Dorsolateral prefrontal cortex (tissue), 122 donors: ENCODE measurements at places on chromosomes 5 and 9.

GRCh38 chr5:120988491-120988890 is 524.4 kb downstream of the PRR16 start:
- DNase-seq, result no peak

- no peak for DNase-seq
These were observed 11.0 kb downstream of the CFAP95 start for GRCh38 chr9:69831611-69832010.

GRCh38 chr9:87963770-87964169 is 10.6 kb downstream of the CDK20 start:
- DNase-seq, result no peak

DNA sequence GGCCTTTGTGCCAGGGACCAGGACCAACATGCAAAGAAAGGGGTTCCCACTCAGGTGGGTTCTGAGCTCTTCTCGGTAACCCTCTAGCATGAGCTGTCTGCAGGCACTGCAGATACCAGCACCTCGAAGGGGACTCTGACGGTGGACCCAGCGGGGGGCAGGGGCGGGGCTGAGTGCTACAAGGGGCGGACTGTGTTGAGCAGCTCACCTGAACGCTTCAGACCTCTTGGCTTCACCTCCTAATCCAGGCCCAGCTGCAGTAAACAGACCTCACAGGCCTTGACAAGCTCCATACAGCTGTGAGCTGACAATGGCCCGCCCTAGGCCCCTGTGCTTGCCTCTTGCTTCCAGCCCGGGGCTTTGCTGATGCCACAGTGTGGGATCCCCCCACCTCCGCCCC is 48.4 kb downstream of the C9orf50 start:
- no peak for DNase-seq

GRCh38 chr5:1668141-1668721 is 131.4 kb downstream of the MRPL36 start:
- no peak for DNase-seq

GRCh38 chr9:86041311-86041741 is 58.0 kb downstream of the GOLM1 start:
- DNase-seq, result no peak

DNA sequence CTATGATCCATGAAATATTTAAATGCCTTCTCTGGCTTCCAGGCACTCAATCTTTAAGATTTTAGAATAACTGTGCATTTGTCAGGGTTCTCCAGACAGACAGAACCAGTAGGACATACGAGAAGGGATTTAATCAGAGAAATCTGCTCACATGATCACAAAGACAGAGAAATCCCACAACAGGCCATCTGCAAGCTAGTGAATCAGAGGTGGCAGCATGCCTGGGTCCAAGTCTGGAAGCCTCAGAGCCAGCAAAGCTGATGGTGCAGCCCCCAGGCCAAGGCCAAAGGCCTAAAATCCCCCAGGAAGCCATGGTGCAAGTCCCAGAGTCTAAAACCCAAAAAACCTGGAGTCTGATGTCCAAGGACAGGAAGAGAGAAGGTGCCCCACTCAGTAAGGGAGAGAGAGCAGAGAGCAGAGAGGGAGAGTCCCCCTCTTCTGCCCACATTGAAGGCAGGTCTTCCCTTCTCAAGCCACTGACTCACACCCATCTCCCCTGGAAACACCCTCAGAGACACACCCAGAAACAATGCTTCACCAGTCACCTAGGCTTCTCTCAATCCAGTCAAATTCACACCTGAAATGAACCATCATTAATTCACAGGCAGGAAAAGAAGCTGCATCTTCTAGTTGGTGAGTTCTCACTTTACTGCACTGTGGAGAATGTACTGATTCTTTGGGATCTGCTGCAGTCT is 48.7 kb downstream of the CAMSAP1 start:
- DNase-seq, result no peak

- no peak for DNase-seq
These were observed 81.2 kb upstream of the RANBP3L start for GRCh38 chr5:36382890-36383289.

- DNase-seq, result no peak
These were observed 372.0 kb downstream of the CDH9 start for GRCh38 chr5:26666371-26666770.

DNA sequence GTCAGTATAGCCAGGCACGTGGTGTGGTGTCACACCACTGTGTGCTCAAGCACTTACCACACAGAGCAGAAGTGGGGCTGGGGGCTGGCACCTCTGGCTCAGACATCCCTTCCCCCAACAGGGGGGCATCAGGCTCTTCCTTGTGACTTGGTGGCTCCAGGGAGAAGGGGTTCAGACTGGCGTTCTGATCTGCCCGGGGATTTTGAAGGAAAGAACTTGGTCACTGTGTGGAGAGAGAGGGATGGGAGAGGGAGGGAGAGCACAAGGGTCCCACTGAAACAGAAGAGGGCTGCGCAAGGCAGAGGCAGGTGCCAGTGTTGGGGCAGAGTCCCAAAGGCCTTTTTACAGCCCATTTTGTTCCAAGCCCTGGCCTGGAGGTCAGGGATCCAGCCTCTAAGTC is 109.7 kb upstream of the ALDH1B1 start:
- DNase-seq, result no peak

- no peak for DNase-seq
These were observed 754.3 kb upstream of the GRAMD2B start for GRCh38 chr5:125668884-125669283.

GRCh38 chr9:27154908-27155307 is 45.9 kb downstream of the TEK start:
- no peak for DNase-seq

DNA sequence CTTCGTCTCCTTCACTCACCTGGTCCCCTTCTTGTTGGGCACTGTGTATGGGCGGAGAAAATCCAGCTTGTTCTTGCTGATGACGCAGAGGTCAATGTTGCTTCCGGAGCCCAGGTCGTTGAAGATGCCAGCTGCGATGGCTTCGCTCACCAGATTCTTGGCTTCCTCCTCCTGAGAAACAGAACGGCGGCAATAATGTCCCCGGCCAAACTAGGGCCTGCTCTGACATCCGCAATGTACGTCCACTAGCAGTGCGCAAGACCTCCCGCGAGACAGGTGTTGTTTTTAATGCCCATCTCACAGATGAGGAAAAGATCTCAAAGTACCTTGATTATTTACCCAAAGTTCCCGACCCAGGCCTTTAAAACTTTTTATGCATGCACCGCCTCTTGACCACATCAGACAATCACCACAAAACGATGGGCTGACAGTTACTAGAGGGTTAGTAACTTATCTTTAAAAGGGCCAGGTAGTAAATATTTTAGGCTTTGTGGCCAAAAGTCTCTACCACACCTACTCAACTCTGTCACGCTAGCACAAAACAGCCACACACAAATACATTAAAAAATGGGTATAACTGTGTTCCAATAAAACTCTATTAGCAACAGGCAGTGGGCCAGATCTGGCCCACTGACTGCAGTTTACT is 58.4 kb downstream of the PSMB7 start:
- no peak for DNase-seq

GRCh38 chr9:134944351-134944802 is 26.7 kb upstream of the FCN1 start:
- DNase-seq, result no peak

DNA sequence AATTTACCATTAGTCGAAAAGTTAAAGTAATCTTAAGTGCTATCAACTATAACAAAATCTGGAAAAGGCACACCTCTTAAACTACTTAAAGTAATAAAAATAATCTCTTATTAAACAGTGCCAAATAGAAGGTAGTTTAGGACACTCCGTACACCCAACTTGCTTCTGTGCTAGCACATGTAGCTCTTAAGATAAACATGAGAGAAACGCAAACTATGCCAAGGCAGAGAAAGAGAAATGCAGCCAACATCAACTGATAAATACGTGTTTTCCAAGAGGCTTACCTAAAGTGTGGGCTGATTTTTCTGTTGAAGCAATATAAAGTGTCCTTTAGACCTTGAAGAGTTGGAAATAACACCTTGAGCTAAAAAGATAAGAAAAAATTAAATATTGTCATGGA is 480.6 kb upstream of the DAB2 start:
- DNase-seq, result no peak

- DNase-seq, result no peak
These were observed 32.3 kb upstream of the ADAMTS2 start for GRCh38 chr5:179377421-179378115.

- no peak for DNase-seq
These were observed 459.8 kb downstream of the ARHGEF28 start for GRCh38 chr5:74085782-74086181.

DNA sequence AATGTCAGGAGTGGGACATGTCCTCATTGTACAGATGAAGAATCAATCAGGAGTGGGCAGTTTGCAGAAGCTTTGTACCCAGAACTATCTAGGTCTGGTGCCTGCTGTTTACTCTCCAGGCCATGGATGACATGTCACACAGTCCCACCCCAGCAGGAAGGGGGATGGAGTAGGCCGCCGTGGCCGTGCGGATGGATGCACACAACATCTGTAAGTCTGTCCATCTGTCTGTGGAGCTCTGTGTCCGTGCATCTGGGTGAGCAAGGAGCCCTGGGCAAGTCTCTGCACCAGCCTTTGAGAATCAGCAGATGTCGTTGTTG is 311.5 kb upstream of the IRX4 start:
- no peak for DNase-seq

GRCh38 chr5:43634621-43635020 is 31.6 kb downstream of the NNT start:
- DNase-seq, result no peak

GRCh38 chr5:81859624-81860023 is 108.7 kb upstream of the SSBP2 start:
- DNase-seq, result no peak

GRCh38 chr9:77544546-77544945 is 103.6 kb downstream of the GNA14 start:
- no peak for DNase-seq

DNA sequence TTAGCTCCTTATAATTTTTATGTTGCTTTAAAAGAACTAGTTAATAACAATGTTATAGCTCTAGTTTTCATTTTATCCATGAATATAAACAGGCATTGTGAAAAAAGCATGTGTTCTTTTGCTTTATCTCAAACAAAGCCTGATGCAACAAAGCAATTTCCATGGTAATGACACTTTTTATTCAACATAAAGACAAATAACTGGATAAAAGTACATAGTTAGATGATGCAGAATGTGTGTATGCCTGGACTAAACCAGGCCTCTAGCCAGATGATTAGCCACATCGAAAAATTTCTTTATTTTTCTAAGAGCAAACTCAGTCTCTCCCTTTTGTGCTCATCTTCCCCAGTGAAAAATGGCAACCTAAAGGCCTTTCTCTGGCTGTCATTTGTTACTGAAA is 125.6 kb upstream of the TARS1 start:
- DNase-seq, result no peak

- no peak for DNase-seq
These were observed 13.9 kb downstream of the PCBD2 start for GRCh38 chr5:134918861-134919260.

GRCh38 chr5:137589185-137589584 is 90.1 kb upstream of the SPOCK1 start:
- DNase-seq, result no peak

- DNase-seq, result no peak
These were observed 236.2 kb downstream of the PRELID2 start for GRCh38 chr5:145598983-145599382.

DNA sequence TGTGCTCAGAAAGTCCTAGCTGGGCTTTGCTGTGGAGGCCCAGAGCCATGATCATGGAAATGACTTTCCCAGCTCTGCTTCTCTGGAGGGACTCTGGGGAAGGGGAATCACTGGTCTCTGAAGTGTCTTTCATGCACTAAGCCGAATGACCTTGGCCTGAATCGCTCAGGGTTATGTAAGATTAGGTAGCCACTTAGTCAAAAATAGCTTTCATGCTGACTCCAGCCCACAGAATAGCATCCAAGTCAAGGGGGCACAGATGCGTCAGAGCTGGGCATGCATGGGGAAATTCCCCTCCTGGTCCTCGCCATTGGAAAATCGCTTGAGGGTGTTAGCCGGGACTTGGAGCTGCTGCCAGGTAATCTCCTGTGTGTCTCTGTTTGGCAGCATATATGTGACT is 36.1 kb upstream of the PPARGC1B start:
- no peak for DNase-seq

DNA sequence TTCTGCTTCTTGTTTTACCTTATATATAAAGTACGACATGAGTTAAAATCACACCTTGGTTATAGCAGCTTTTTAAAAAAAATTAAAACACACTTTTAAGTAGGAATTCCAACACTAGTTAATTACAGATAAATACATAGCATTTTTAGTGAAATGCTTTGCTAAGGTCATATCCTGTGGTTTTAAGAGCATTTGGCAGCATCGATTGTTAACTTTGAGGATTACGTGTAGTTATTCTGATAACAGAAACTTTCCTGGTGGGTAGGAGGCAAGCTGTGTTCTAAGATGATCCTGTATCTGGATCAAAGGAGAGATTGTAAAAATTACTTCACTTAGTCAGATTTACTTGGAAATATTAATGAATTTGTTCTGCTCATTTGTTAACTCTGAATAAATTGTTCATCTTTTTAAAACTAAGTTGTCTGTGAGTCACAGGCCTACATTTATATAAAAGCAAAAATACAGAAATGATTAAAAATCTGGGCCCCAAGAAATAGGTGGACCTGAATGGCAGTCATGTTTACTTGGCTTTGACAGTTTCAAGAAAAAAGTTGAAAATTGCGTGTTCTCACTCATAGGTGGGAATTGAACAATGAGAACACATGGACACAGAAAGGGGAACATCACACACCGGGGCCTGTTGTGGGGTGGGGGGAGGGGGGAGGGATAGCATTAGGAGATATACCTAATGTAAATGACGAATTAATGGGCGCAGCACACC is 58.3 kb downstream of the TRIO start:
- DNase-seq, result no peak

GRCh38 chr5:19565466-19565865 is 422.5 kb downstream of the CDH18 start:
- DNase-seq, result no peak

- DNase-seq, result no peak
These were observed 84.4 kb downstream of the ZSWIM6 start for GRCh38 chr5:61416420-61416819.
